ENCODE measurements at places on chromosomes 7 and 10.

GRCh38 chr10:112461029-112461887 lies 14.2 kb downstream of the VTI1A start:
- no peak for DNase-seq

DNA sequence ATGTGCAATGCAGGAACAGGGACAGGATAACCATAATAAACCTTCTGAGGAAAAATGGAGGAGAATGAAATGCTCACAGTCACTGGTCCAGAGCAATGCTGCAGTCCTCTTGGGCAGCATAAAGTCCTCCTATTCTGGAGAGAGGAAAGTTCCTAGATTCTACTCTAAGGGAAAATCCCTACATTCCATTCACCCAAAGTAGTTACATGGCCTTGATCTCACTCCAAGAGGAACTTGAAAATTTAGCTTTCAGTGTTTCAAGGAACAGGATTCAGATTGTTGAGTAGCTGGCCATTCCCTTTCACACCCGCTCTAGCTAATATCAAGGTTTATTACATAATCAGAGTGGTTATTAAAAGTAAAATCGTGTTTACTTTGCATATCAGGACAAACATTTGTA lies 168.3 kb downstream of the CHRM2 start:
- DNase-seq: no peak

DNA sequence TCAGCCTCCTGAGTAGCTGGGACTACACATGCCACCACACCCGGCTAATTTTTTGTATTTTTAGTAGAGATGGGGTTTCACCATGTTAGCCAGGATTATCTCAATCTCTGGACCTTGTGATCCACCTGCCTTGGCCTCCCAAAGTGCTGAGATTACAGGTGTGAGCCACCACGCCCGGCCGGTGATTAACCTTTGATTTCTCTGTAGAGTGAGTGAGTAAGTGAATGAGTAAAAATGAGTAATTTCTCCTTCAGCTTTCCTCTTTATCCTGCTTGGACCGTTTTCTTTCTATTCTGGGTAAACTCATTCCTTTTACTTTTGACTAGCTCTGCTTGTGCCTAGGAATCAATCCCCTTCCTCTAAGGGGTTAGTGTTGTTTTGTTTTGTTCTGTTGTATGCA lies 36.8 kb downstream of the ST7 start:
- DNase-seq: no peak

GRCh38 chr7:87058744-87059524 lies 520 bp downstream of the ELAPOR2 start:
- no peak for DNase-seq

DNA sequence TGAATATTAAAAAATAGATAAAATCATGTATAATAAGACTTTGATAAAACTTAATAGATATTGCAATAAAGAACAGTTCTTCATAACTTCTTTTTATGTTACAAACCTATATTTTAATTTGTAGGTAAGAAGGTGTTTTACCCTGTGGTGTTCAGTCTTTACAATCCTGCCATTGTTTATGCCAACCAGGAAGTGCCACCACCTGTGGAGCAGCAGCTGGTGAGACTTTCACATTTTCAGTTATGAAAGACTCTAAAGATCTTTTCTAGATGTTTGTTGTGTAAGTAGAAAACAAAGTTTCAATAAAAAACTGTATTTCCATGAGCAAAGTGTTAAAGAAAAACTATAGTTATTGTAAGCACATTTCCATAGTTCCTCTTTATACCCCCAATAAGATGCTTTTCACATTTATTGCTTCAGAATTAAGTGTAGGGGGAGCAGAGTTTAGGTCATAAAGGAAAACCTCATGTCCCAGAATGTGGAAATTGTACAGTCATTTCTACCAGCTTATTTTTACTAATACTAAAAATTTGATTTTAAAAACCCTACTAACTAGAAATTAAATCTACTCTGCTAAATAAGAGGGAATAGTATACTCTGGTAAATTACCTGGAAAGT lies 28.7 kb downstream of the CSGALNACT2 start:
- no peak for DNase-seq

DNA sequence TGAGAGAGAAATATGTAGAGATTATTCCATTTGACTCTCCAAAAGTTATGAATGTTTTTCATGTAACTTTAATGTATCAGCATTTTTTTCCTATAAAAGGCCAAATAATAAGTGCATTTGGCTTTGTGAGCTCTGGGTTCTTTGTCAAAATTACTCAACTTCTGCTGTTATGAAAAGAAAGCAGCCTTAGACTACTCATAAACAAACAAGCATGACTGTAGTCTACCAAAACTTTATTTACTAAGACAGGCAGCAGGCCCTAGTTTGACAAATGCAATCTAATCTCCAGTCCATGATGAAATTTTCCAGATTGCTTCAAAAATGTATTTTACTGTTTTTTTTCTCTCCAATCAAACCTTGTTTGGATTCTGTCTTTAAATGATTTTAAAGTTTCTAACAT lies 46.3 kb downstream of the MRPL32 start:
- no peak for DNase-seq

Data from NCI-H1436 treated with DMSO at 0.1 percent for 48 hours (cell line).